ENCODE measurements at places on chromosomes 3 and 15. TPM values are rescaled to one million over a fixed set of nuclear protein-coding genes. Genes with fewer than 3 reads are reported as not detected.

GRCh38 chr15:60328852-60329443, 68.8 kb downstream of the ANXA2 start:
- H3K4me1 ChIP-seq: peaks cover 8% of the 10 kb centered on the region
- H3K27me3 ChIP-seq: peaks cover 3% of the 10 kb centered on the region
- no peak overlapping the region for H3K27ac ChIP-seq
- no peaks in the 10 kb centered on the region for H3K36me3 ChIP-seq
- peak; percentile 34 for DNase-seq

GRCh38 chr3:15768421-15769255, 29.1 kb downstream of the ANKRD28 start:
- DNase-seq: no peak
- H3K27ac ChIP-seq: no peak overlapping the region
- no peaks in the 10 kb centered on the region for H3K4me1 ChIP-seq
- no peaks in the 10 kb centered on the region for H3K27me3 ChIP-seq
- H3K36me3 ChIP-seq: no peaks in the 10 kb centered on the region
- no peak overlapping the region for H3K4me3 ChIP-seq

DNA sequence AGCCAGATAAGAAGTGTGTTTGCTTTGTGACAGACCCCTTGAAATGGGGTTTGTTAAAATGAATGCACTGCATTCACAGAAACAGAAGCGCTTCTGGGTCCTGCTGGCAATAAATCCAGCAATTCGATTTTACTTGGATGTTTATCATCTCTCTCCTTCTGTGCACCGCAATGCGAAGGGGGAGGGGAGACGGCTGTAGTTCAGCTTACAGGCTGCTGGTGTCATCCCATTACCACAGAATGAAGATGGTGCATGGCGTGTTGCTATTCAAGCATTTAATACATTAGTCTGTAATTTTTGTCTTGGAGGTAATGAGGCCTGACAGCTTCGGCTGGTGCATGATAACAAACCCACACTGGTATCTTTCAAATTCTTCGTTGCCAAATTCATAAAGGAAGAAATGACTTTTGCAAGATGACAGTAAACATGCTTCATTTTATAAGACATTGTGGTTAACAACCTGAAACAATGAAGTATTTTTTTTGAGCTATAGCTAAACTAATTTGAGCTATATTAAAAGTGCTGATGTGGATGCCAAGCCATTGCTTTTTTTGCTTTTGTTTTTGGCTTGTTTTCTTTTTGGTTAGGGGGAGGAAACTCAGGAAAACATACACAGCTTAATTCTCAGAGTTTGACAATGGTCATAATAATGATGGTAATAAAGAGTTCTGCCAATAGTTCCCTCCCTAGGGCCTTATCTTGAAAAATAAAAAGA, 418.3 kb downstream of the OTOL1 start:
- H3K4me3 ChIP-seq: no peak overlapping the region
- no peaks in the 10 kb centered on the region for H3K36me3 ChIP-seq
- no peaks in the 10 kb centered on the region for H3K27me3 ChIP-seq
- no peak overlapping the region for H3K27ac ChIP-seq
- peaks cover 3% of the 10 kb centered on the region for H3K4me1 ChIP-seq
- DNase-seq: peak; percentile 75

MELTF gene
- total RNA-seq: 31.8 TPM

DNA sequence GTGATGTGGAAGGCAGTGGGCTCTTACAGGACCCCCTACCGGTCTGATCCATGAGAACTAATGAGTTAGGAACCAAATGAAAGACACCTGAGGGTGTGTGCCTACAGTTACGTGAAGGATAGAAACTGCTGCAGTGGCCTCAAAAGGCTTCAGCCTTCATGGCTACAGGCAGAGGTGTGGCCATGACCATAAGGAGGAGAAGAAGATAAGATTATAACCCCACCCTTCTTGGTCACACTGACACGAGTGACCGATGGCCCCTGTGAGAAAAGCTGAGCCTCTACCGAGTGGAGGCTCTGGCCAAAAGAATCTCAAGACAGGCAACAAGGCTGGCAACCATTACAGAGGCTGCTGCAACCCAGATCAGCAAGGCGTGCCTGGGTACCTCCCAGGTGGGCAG, 6.3 kb downstream of the RFT1 start:
- no peaks in the 10 kb centered on the region for H3K4me1 ChIP-seq
- DNase-seq: no peak
- no peaks in the 10 kb centered on the region for H3K36me3 ChIP-seq
- H3K27ac ChIP-seq: no peak overlapping the region
- no peaks in the 10 kb centered on the region for H3K27me3 ChIP-seq

- no peaks in the 10 kb centered on the region for H3K27me3 ChIP-seq
- no peak for DNase-seq
- no peaks in the 10 kb centered on the region for H3K36me3 ChIP-seq
- H3K4me1 ChIP-seq: peaks cover 37% of the 10 kb centered on the region
- no peak overlapping the region for H3K4me3 ChIP-seq
Measured at GRCh38 chr3:122943828-122944190, 83.8 kb downstream of the SEMA5B start.

SAMMSON gene
- not detected for total RNA-seq

DNA sequence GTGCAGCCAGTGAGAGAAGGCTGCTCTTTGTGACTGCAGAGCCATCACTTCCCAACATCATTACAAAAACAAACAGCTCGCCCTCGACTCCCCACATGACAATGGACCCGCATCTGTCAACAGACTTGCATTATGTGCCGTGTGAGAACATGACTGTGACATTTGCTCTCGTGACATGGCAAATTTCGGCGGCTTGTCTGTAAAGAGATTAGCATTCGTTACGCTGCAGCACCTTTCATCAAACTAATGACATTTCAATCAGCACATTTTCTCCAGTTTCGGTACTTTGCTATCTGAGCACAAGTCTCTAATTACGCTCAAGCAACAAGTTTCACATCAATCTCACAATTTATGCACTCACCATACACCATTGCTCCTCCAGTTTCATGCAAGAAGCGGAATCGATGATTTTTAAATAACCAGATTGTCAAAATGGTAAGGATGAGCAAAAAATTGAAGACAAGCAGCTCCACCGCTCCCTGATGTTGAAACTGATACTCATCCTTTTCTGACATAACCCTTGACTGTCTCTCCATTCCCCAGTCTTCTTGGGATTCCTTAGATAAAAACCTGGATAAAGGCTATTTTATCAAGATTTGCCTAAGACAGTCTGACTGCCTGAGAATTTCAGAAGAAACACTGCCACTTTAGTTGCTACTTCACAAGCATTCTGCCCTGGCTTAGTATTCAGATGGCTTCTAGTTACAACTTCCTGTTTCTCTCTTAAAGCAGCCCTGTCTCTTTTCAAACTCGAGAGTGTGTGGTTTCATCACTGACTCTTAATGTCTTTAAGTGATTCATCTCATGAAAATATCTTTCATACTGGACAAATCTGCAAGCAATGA, at the start of gene SLC9A9:
TSS of gene SLC9A9 (minus strand) at position 682 of the 845 bp plus-strand sequence. CDS start at position 536, 146 bp downstream.
- no peaks in the 10 kb centered on the region for H3K36me3 ChIP-seq
- peak within 1 kb of the TSS; percentile 95 for H3K27ac ChIP-seq
- H3K4me1 ChIP-seq: peaks cover 35% of the 10 kb centered on the region
- DNase-seq: peak; percentile 44

DNA sequence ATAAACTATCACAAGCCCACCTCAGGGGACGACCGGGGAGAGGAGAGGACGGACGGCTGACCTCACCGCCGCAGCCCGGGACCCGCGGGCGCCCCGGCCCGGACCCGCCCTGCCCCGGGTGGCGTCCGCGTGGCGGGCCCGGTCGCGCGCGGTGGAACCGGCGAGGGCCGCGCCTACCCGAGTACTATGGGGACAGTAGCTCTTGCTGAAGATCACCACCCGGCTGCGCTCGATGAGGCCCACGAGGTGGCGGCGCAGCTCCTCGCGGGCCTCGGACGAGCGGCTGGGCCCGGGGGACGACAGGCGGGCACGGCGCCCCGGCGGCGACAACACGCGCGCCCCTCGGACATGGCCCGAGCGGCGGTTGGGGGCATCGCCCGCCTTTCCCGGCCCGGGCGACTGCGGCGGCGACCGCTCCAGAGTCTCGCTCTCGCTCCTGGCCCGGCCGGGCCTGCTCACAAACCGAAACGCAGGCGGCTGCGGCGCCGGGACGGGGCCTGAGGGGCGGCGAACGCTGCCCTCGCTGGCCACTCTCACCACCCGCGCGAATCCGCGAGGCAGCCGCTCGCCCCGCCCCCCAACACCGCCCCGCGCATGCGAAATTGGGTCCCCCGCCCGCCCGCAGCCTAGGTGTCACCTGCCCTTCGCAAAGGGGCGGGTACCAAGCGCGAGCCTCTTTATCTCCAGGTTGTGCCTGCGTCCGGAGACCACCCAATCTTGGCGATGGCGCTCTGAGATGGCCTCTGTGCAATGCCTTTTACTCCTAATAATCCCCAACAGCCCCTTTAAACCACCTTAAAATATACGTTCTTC, at the start of gene TXNRD3:
TSS of gene TXNRD3 (minus strand) at position 554 of the 813 bp plus-strand sequence.
- H3K27ac ChIP-seq: no peak within 1 kb of the TSS
- peaks cover 3% of the 10 kb centered on the region for H3K4me1 ChIP-seq
- peaks cover 2% of the 10 kb centered on the region for H3K27me3 ChIP-seq
- H3K36me3 ChIP-seq: peaks cover 7% of the 10 kb centered on the region
- peak; percentile 71 for DNase-seq

GLDN gene
- 0.56 TPM for total RNA-seq

- H3K4me3 ChIP-seq: no peak overlapping the region
- DNase-seq: no peak
- no peaks in the 10 kb centered on the region for H3K36me3 ChIP-seq
- H3K27me3 ChIP-seq: peaks cover 2% of the 10 kb centered on the region
Measured at GRCh38 chr15:97576929-97577645, 383.4 kb upstream of the ARRDC4 start.

FGF12 gene
- total RNA-seq: 33.1 TPM

GRCh38 chr15:49721621-49722020, 100.8 kb downstream of the DTWD1 start:
- no peaks in the 10 kb centered on the region for H3K4me1 ChIP-seq
- no peak overlapping the region for H3K4me3 ChIP-seq
- no peak overlapping the region for H3K27ac ChIP-seq
- peaks cover 10% of the 10 kb centered on the region for H3K36me3 ChIP-seq

PLSCR2 gene
- total RNA-seq: not detected

DNA sequence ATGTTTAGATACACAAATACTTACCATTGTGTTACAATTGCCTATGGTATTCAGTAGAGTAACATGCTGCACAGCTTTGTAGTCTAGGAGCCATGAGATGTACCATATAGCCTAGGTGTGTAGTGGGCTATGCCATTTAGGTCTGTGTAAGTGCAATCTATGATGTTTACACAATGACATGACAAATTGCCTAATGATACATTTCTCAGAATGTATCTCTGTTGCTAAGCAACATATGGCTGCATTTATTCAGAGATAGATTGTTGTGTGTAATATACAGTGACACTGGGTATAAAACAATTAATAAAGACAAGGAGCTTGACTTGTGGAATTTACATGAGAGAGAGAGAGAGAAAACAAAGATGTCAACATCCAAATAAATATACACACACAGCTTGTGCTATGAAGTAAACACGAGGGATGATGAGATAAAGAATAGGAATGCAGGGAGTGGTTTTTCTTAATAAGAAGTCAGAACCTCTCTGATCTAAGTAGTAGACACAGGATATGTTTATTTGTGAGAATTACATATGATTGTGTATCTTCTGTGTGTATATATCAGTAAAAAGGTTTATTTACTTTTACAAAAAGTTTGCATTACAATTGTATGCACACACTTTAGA, 110.0 kb downstream of the KCNAB1 start:
- no peaks in the 10 kb centered on the region for H3K27me3 ChIP-seq
- no peak overlapping the region for H3K27ac ChIP-seq
- DNase-seq: no peak
- H3K4me1 ChIP-seq: no peaks in the 10 kb centered on the region
- H3K36me3 ChIP-seq: no peaks in the 10 kb centered on the region

CADPS gene
- total RNA-seq: 265 TPM

- no peaks in the 10 kb centered on the region for H3K36me3 ChIP-seq
- no peaks in the 10 kb centered on the region for H3K27me3 ChIP-seq
- DNase-seq: no peak
- no peak overlapping the region for H3K27ac ChIP-seq
- peaks cover 5% of the 10 kb centered on the region for H3K4me1 ChIP-seq
Measured at GRCh38 chr15:79773128-79773527, 123.7 kb downstream of the MTHFS start.

DNA sequence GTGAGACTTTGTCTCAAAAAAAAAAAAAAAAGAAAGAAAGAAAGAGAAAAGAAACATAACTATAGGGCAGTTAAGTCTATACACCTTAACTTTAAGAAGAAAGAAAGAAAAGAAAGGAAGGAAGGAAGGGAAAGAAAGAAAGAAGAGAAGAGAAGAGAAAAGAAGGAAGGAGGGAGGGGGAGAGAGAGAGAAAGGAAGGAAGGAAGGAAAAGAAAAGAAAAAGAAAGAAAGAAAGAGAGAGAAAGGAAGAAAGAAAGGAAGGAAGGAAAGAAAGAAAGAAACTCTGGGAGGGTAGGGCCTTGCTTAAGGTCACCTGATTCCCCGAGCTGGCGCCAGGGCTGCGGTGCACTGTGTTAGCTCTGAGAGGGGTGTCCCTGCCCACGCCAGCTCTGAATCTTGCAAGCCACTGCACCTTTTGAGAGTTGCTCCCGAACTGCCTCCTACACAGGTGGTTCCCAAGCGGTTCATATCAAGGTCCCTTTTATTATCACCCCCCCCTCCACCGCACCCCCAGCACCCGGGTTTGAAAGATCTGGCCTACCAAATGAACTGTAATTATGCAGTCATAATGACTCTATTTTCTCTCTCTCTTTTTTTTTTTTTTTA, 39.2 kb upstream of the VPS8 start:
- DNase-seq: no peak
- no peak overlapping the region for H3K27ac ChIP-seq
- H3K27me3 ChIP-seq: peaks cover under 1% of the 10 kb centered on the region
- no peaks in the 10 kb centered on the region for H3K36me3 ChIP-seq
- no peak overlapping the region for H3K4me3 ChIP-seq
- H3K4me1 ChIP-seq: peaks cover 14% of the 10 kb centered on the region

CCR2 gene
- not detected for total RNA-seq

- H3K27ac ChIP-seq: no peak overlapping the region
- no peak for DNase-seq
- H3K4me1 ChIP-seq: peaks cover 8% of the 10 kb centered on the region
- no peak overlapping the region for H3K4me3 ChIP-seq
- no peaks in the 10 kb centered on the region for H3K36me3 ChIP-seq
Measured at GRCh38 chr3:72134989-72135451, 350.1 kb upstream of the PROK2 start.

SLC7A14 gene
- total RNA-seq: 6.2 TPM

GRCh38 chr15:70439880-70440279, 323.5 kb downstream of the UACA start:
- no peak overlapping the region for H3K27ac ChIP-seq
- no peaks in the 10 kb centered on the region for H3K36me3 ChIP-seq
- DNase-seq: no peak
- H3K4me3 ChIP-seq: no peak overlapping the region
- peaks cover 7% of the 10 kb centered on the region for H3K27me3 ChIP-seq

All from glutamatergic neuron (in vitro differentiated cells).